HuH-7.5 (cell line): ENCODE measurements at places on chromosomes 4 and X.

- peak; percentile 8 for DNase-seq
Measured at GRCh38 chrX:25523574-25524540, 508.1 kb upstream of the ARX start.

DNA sequence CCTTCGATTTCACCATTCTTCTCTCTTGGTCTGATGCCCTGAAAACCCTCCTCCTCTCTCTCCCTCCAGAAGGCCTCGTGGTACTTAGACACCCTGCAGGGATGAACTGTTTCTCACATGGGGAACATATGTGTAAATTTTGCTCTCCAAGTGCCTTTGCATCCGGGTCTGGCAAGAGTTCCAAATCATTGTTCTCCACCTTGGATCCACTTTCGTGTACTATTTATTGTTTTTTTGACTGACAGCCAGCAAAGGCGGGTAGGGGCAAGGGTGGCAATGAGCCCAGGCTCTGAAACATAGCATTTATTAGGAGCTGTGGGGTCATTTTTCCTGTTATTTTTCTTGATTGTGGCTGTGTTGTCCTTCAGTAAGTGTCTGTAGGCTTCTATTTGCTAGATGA lies 81.7 kb downstream of the RTL5 start:
- no peak for DNase-seq

DNA sequence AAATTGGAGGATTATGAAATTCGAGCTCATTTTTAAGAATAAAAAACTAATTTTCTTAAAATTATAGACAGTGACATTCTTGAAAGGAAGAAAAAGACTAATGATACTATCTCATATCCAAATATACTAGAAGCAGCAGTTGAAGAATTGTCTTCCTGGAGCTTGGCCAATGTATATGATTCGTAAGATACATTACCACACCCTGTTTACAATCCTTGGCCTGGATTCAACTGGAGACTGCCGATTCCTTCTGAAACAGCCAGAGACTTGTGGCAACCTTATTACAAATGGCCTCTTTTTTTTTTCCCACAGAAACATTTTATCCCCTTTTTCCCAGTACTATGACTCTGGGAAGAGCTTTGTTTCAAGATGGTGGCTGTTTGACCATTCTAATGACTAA lies 571.2 kb upstream of the FAT1 start:
- no peak for DNase-seq

DNA sequence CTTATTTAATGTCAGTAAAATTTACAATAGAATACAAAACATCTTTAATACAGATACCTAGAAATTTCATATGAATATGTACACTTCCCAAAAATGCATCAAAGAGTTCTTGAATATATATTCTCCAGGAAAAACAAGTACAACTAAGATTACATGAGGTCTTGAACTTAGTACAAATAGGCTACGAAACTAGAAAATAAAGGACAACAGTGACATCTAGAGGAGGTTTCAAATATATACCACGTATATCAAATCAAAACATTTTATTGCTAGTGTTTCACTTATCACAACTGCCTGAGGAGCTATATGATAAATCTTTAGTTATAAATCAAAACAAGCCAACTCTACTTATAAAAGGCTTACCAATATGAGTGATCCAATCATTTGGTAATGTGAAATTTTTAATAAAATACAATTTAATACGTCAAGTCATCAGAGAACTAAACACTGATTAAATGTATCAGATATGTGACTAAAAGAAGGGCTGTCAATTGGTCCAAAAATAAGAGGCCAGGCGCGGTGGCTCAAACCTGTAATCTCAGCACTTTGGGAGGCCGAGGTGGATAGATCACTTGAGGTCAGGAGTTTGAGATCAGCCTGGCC lies 36.6 kb downstream of the ANAPC10 start:
- DNase-seq: no peak

DNA sequence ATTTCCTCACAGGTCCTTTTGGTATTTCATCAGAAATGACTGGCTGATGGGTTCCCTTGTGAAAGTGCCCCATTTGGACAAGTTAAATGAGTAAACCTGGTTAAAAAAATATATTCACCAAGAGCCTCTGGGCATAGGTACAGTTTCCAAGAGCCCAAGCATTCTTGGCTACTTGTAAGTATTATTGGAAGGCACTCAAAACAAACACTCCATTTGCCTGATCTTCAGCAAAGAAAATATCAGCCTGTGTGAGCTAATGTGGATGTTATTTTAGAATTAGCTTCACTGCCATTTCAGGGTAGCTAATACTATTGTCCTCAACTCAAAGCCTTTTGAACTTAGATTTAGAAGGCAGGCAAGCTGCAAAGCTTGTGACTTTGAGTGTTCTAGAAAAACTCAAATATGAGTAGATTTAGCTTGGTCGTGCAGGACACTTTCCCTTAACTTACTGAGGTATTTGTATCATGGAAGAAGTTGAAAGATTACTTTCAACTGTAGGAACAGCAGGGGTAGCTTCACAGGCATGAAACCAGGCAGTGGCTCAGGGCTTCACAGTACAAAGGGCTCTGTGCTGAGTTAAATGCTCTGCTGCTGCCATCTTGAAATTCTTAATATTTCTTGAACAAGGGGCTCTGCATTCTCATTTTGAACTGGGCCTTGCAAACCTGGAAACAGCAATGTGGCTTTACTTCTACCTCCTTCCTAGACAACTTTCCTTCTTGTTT lies 177.2 kb downstream of the AMELX start:
- DNase-seq: no peak

DNA sequence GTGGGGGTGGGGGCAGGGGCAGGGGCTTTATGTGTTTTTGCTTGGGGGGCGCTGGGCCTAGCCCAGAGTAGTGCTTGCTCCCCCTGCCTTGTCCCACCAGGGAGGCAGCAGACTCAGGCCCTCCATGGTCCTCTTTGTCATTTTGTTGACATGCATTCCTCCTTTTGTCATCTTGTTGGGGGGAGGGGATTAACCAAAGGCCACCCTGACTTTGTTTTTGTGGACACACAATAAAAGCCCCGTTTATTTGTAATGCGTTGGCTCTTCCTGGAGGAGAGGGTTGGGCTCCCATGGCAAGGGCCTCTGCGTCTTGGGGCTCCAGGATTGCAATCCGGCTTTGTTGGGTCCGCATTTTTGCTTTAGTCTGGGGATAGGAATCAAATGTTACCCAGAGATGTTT lies 2.2 kb downstream of the EMD start:
- no peak for DNase-seq

DNA sequence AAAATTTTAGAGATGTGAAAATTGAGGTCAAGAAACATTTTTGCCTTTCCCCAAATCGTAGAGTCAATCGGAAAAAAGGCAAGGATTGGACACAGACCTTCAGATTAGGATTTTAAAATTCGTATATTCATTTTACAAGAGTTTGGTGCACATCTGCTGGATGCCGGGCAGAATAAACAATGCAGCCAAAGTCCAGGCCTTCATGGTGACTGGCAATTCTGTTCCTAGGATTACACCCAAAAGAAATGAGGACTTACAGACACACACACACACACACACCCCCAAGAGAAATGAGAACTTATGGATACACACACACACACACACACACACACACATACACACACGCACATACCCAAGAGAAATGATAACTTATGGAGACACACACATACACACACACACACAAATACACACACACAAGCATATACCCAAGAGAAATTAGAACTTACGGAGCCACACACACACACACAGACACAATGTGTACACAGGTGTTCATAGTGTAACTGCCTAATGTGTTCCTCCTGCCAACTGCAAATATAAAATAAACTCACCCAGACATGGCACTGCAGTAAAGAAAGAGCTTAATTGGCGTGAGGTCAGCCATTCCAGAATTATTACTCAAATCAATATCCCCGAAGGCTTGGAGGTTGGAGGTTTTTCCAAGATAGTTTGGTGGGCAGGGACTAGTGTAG lies 165.7 kb upstream of the STS start:
- DNase-seq: no peak

- no peak for DNase-seq
Measured at GRCh38 chr4:81562093-81562492, 90.4 kb upstream of the RASGEF1B start.

DNA sequence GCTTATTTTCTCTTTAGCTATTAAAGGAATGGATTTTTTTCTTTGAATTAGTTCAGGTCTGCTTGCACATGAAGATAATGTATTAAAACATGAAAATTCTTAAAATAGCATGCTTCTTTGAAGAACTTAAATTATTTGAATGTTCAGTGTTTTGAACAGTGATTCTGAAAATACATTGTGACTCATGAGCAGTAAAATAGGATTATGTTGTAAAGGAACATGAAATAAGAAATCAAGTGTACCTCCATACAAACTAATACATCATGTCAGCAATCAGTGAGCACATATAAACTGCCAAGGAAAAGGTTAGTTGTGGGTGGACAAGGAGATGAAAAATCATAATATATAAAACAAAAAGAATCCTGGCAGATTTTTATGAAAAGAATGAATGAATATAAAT lies 66.1 kb downstream of the SNX25 start:
- DNase-seq: no peak

GRCh38 chr4:134702374-134702773 lies 500.8 kb upstream of the PABPC4L start:
- DNase-seq: no peak
